ENCODE measurements at places on chromosomes 3 and 15.

- DNase-seq, result no peak
These were observed 4.7 kb downstream of the CSNK1G1 start for GRCh38 chr15:64351265-64351664.

- no peak for DNase-seq
These were observed 471.6 kb downstream of the FOXP1 start for GRCh38 chr3:71111784-71112440.

- no peak for DNase-seq
These were observed 12.7 kb downstream of the TKT start for GRCh38 chr3:53243165-53243564.

- no peak for DNase-seq
These were observed 39.4 kb downstream of the THSD4 start for GRCh38 chr15:71154607-71155200.

DNA sequence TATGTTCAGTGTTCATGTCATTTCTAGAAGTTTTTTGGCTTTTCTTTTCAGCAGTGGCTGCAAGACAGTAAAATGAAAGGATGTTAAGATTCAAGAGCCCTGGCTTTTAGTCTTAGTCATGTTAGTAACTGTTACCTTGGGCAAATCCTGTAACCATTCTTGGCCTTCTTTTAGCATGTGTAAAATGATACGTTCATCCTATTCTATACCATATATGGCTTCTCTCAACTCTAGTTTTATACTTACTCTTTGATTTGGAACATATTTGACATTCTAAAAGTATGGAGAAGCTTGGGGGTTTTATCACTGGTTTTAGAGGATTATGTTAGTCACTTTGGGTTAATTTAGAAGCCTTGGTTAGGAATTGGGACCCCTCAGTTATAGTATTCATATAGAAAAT lies 20.1 kb downstream of the GTF2E1 start:
- DNase-seq, result no peak

- peak; percentile 9 for DNase-seq
These were observed 61.6 kb downstream of the TPRG1 start for GRCh38 chr3:189233225-189233858.

DNA sequence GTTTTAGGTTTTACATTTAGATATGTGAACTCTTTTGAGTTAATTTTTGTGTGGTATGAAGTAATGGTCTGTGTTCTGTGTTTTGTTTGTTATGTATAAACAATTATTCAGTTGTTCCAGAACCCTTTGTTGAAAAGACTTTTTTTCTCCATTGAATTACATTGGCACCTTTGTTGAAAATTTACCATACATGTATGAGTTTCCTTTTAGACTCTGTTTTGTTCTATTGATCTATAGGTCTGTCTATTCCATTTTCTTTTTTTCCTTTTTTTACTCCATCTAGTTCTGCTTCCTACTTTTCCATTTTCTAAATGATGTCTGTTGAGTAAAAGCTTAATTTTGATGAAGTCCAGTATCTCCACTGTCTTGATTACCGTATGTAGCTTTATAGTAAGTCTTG lies 31.4 kb downstream of the ARIH2 start:
- no peak for DNase-seq

DNA sequence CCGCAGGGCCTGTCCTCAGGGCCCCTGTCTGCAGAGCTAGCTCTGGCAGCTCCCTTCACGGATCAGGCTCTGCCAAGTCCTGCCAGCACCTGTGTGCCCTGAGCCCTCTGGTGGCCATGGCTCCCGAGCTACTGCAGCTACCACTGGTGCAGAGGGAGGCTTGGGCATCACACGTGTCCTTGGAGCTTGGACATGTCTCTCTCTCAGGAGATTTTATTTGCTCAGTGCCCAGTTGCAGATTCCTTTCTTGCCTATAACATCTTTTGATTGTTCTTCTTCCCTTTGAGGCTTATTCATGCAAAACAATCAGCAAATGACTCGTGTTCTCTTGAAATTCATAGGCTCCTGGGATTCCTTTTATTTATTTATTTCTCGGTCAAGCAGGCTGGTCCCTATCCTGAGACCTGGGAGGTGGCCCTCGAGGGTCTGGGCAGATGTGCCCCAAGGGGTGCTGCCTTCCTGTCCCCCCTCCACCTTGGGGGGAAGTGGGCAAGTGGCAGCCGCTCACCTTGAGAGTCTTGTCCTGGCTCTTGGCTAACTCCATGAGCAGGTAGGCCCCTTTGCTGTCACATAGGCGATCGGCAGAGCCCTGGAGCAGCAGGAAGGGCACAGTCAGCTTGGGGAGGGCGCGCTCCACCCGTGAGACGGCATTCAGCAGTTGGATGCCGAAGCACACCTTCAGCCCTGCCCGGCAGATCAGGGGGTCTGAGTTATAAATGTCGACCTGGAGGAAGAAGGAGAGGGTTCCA lies 21.9 kb downstream of the ABTB1 start:
- DNase-seq, result peak; percentile 54

DNA sequence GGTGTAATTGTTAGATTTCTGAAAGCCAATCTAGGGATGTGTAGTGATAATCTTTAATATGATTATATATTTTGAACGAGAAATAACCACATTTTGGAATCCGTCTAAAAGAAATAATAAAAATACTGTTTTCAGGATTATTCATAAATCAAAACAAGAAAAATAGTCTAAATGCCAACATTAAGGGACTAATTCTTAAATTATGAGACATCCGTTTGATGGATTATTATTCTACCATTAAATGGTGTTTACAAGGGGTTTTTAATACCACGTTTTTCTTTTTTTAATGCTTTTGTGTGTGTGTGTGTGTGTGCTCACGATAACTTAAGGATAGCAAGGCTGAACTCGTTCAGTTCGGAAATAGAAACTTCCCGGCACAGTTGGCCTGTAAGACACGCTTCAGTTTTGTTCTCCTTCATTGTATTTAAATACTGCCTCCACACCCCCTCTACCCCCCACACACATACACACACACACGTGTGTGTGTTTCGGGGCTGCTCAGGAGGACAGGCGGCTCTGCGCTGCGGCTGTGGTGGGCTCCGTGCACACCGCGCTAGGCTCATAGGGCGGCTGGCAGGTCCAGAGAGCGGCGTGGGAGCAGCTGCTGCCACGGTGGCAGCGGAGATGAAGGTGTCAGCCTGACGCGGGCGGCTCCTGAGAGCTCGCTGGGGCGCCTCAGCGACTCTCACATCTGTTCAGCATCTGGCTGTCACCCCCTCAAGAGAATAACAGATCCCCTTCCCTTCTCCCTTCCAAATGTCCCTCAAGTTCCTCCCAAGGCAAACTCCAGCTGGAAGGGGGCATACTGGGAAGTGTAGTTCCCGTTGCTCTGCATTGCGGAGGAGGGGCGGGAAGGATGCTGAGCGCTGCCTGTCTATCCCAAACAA lies 23.0 kb upstream of the ANP32A start:
- DNase-seq, result peak; percentile 15

DNA sequence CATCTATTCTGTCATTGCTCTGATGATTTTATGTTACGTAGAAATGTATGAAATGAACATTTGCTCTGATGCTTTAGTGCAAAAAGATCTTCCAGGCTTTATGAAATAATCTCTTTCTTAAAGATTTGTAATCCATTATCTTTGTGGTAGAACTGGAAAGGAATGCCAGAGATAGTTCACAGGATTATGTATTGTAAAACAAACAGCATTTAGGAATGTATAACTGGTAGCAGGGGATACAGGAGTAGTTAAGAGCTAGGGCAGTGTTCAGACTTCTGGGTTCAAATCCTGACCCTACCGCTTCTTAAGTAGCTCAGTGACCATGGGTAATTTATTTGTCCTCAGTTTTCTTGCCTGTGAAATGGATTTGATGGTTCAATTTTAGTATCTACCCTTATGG lies 429.8 kb upstream of the TPM1 start:
- no peak for DNase-seq

Measured in CD4-positive, alpha-beta T cell treated with Interleukin-17A for 1 hour (primary cell).